RCC 7860 (cell line): ENCODE measurements at places on chromosomes 16 and 17.
A peak's percentile ranks its signal among the peaks of the same experiment; 100 is the strongest.

DNA sequence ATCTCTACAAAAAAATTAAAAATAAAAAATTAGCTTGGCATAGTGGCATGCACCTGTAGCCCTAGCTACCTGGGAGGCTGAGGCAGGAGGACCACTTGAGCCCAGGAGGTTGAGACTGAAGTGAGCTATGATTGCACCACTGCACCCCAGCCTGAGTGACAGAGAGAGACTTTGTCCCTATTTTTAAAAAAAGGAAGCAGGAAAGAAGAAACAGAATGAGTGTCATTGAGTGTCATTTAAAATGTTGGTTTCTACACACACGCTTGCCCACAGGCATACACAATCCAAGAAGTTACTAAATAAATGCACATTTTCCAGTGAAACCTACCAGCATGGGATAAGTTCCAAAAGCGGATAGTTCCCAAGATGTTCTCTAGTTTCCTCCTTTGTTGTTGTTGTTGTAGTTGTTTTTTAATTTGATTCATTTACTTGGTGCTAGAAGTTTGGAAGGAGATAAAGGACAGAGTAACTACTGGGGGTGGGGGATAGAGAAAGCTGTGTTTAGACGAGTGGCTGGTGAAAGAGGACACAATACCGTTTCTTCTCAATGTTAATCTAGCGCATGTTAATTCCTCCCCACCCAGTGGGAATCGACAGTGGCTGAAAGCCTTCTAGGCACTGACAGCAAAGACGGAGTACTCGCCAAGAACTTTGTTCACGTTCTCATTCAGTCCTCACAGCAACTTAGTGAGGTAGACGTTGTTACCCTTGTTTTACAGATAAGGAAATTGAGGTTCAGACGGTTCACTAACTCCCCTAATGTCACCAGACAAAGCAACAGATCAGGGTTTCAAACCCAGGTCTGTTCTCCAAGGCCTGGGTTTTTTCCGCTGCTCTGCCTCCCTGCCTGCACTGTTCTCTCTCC lies 17.3 kb downstream of the MRPS23 start:
- DNase-seq, result no peak

GRCh38 chr17:82235056-82235774 lies 6.4 kb downstream of the SLC16A3 start:
- DNase-seq, result no peak

DNA sequence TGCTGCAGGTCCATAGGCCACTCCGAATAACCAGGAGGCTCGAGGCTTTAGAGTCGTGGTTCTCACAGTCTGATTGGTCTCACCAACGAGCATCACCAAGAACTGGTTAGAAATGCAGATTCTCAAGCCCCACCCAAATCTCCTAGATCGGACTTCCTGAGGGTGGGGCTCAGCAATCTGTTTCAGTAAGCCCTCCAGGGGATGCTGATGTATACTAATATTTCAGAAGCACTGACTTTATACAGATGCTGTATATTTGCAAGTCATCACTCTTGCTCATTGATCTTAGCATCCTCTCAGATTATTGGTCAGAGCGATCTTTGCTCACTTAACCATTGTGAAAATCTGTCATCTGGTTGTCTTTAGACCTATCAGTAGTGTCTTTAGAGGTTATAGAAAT lies 4.4 kb upstream of the VAC14 start:
- DNase-seq, result no peak

DNA sequence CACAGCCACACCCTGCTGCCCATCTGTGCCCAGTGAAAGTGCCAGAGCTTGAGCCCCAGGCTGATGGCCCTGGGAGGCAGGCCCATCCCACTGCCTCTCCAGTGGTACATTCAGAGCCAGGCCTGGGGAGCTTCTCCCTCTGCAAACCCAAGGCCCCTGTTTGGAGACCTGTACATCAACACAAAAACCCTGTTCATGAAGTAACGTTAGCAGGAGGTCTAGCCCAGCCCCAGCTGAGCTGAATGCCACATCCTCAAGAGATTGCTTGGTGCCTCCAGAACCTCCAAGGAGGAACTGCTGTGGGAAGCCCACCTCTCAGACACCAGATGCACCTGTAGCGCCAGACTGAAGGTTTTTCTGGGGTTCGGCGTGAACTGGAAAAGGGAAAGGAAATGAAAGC lies 31.5 kb downstream of the C16orf78 start:
- DNase-seq, result no peak

DNA sequence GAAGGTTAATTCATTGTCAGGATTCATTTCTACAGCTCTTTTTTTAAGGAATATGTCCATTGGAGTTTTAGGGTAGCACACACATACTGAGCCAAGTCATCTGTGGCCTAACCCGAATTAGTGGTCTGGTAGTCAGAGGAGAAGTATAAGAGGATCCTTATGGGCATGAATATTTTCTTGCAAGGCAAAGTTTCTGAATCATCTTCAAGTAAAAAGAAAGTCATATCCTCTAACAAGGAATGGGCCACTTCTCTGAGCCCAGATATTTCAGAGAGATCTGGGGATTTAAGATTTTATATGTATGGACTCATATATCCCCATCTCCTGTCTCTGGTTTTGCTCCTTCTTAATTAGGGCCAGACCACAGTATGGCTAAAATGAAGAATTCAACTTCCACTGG lies 99.2 kb upstream of the CDH8 start:
- DNase-seq, result peak; percentile 60

DNA sequence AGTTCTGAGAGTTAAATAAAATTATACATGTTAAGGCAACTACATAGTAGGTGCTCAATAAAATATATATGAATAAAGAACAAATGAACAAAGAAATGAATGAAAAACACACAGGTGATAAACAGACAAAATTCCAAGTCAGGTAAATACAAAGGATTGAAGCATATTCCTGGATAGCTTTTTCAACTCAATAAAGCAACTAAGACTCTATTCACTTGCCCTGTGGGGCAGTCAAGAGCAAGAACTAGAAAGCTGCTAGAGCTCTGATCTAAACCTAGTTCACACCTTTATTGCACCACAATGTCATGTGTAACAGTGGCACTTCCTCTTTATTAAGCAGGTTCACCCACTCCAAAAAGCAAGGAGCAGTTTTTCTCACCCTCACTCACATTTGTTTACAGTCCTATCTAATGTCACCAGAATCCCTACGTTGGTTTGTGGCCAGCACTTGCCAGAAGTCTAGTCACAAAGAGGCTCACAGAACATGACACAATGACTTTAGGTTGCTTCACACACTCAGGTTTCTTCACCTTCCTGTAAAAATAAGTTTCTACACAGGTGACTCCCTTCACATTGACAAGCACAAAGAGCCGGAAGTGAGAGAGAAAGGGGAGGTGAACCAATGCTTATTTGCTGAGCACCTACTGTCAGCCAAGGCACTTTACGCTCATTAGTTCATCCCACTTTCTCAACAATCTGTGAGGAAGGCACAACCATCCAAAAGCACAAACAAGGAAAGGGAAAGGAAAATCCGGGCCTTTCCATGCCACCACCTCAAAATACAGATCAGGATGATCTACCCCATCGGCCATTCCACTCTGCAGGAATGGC lies 70.8 kb downstream of the XPO6 start:
- DNase-seq, result no peak

- DNase-seq, result no peak
Measured at GRCh38 chr16:25108054-25108453, 3.5 kb upstream of the LCMT1 start.

GRCh38 chr17:81556863-81557262 lies 4.7 kb upstream of the FAAP100 start:
- DNase-seq, result no peak

- DNase-seq, result no peak
Measured at GRCh38 chr16:24969071-24969470, 46.1 kb downstream of the ARHGAP17 start.

GRCh38 chr17:69761767-69762321 lies 313.2 kb upstream of the KCNJ16 start:
- DNase-seq, result peak; percentile 56

- no peak for DNase-seq
Measured at GRCh38 chr16:28932339-28933141, 769 bp downstream of the CD19 start.
